Astrocyte of the spinal cord (primary cell): ENCODE measurements at places on chromosomes 3 and 15.

GRCh38 chr15:41930221-41930866, 36.5 kb upstream of the SPTBN5 start:
- DNase-seq, result peak; percentile 95

GRCh38 chr3:129445471-129445870, 5.4 kb downstream of the IFT122 start:
- no peak for DNase-seq

DNA sequence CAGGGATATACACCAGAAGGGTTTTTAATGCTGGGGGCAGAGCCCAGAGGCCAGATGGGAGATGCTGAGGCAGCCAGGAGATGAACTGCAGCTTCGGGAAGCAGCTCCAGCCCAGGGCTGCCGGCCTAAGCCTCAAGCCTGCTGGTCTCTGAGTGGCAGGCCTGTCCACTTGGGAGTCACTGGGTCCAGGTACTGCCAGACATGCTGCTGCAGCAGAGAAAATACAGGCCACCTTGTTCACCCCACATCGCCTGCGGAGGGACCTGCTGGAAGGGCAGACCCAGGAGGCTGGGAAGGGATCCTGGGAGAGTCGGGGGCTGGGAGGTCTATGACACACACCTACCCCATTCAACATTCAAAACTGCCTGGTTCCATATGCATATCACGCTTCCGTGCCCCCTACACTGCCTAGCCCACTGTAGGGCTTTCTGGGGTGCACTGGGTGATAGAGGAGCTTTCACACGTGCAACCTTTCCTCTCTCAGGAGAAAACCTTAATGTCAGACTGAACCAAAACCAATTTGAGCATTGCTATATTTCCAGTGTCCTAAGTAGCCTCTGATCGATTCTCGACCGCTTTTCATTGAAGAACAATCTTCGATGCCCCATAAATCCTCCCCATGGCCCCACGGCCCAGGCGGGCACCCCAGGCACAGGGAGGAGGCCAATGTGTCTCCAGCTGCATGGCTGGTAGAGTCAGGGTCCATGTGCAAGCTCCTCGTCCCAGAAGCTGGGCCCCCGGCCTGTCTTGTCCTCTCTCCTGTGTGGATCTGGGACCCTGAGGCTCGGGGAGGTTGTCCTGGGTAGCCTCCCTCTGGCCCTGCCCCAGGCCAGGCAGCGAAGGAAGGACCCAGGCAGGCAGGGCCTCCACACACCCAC, 147.4 kb downstream of the ATP10A start:
- DNase-seq, result no peak

DNA sequence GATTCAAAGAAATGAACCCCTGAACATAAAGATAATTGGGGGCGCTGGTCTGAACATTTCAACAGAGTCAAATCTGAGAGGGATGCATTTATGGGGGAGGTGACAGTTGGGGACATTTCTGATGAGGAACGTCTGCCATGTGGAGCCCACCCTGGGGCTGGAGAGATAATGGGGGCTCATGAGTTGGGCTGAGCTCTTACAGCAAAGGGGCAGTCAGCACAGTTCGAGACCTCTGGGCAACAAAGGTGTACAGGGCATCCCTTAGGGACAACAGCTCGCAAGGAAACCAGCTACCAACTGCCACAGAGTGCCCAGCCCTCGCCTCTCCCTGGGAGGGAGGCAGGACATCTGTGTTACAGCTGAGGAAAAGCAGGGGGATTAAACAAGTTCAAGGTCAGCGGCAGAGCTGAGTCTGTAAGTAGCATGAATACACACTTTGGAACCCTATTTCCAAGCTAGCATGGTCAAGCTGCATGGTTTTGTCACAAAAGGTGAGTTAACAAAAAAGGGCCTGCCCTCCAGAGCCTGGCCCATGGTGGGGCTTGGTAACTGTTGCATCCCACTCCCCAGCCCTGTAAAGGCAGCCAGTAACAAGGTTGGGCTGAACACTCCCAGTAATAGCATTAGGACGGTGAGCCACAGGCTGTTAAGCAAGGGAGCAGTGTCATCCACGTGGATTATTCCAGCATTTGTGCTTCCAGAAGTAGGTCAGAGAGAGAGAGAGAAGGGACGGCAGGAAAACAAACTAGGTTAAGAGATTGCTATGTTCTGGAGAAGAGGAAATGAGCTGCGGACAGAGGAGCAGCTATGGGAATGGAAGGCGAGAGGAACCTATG, 4.3 kb downstream of the GNB5 start:
- DNase-seq, result no peak

DNA sequence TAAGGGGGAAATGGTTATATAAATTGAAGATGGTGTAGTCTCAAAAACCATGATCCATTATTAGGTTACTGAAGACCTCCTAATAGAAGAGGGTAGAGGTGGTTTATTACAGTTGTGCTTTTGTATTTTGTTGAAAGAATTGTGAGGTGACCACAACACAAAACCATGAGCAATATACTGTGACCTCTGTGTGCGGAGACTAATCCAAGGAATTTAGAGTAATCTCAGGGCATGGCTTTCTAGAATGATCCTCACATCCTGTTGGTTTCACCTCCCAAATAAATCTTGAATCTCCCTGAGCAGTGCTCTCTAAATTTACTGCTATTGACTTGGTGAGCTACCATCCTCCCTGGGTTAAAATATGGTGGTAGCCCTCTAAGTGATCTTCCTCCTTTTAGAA, 52.3 kb downstream of the PTPRG start:
- no peak for DNase-seq

GRCh38 chr3:61158216-61158615, 93.0 kb downstream of the FHIT start:
- no peak for DNase-seq

- no peak for DNase-seq
These were observed 10.0 kb upstream of the USP3 start for GRCh38 chr15:63494408-63494807.

GRCh38 chr3:39168156-39168780, 14.9 kb upstream of the CSRNP1 start:
- no peak for DNase-seq

GRCh38 chr3:183844606-183845005, 19.2 kb upstream of the MAP6D1 start:
- DNase-seq, result peak; percentile 75

DNA sequence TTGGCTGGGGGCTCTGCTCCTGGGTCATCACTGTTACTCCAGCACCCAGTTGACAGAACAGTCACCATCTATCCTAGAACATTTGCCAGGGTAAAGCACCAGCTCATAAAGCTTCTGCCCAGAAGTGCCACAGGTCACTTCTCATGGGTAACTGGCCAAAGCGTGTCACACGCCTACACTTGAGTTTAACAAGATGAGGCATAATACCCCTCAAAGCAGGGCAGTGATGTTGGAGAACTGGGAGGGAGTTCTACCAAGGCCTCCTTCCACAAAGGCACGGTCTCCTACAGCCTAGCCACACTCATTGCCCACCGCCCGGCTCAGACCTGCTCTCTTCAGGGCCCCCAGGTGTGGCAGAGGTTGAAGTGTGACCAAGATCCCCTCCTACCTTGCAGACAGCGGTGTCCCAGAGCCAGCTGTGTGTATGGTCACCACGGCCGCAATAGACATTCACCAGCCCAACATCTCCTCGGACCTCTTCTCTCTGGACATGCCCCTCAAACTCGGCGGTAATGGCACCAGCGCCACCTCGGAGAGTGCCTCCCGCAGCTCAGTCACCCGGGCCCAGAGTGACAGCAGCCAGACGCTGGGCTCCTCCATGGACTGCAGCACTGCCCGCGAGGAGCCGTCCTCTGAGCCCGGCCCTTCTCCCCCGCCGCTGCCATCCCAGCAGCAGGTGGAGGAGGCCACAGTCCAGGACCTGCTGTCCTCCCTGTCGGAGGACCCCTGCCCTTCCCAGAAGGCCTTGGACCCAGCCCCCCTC, 107.7 kb downstream of the ETFA start:
- no peak for DNase-seq

DNA sequence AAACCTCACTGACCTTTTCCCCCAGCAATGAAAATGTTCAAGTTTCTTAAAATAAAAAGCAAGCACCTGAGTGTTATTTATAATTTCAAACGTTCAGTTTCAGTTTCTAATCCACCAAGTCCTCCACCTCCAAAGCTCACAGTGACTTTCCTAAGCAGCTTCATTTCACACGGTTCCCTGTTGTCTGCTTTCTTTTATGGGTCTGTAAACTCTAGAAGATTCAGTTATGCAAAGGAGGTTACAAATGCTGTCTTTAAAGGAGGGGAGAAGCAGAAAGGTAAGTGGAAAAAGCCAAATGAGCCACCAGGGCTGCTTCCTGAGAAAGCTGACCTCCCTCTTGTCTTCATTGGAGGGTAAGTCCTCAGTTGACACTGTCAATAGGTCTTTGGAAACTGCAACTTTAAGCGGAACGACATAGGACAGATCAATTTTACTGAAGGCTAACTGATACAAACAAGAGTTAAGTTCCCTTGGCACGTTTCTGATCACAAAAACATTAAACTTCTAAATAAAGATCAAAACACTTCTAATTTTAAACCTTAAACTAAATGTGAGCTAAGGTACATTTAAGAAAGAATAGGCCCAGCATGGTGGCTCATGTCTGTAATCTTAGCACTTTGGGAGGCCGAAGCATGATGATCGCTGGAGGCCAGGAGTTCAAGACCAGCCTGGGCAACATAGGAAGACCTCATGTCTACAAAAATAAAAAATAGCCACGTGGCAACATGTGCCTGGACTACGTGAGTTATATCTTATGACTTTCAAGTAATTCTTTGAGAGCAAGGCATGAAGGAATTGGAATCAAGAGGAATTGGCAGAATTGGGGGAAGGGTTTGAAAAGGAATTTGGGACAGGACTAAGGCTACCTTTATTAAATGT, 151.9 kb upstream of the UBE2E1 start:
- no peak for DNase-seq

DNA sequence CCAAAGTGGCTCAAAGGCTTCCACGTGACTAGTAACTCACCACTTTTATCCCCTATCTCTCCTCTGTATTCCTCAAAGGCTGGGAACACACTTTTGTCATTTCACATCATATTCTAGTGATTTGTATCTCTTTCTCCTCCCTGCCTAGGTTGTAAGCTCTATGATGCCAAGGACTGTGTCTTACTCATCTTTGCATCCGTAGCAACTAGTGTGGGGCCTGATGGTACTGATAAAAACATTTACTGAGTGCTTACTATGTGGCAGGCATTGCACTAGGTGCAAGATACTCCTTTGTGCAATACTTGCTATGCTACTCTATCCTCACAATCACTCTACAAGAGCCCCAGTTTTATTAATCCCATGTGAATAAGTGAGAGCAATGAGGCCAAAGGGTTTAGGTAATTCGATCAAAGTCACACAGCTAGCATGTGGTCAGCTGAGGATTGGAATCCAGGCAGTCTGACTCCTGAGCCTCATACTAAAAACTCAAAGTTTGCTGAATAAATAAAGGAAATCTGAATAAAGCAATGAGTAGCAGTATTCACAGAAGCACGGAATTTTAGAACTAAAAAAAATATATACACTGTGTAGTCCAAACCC, 342.6 kb upstream of the ICE2 start:
- no peak for DNase-seq

DNA sequence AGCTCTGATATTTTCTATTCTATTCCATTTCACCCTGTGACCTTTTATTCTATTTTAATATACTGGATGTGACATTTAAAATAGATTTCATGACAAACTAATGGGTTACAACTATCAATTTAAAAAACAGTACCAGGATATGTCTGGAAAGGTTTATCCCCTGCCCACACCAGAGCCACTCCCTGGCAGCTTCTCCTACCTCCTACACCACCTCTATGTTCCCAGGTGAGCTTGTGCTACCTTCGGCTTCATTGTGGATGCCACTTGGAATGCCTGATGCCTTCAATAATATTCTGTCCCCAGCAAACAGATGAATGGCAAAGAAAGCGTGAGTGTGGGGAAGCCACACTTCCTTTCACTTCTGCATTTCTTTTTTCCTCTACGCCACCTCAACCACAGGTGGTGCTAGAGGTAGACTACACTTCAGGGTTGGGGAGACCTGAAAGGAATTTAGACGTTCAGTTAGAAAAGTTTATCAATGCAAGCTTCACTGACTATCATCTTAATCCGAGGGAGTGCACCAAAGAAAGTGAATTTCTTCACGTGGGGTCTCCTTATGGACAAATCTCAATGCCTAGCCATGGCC, 213.0 kb downstream of the SSR3 start:
- no peak for DNase-seq

DNA sequence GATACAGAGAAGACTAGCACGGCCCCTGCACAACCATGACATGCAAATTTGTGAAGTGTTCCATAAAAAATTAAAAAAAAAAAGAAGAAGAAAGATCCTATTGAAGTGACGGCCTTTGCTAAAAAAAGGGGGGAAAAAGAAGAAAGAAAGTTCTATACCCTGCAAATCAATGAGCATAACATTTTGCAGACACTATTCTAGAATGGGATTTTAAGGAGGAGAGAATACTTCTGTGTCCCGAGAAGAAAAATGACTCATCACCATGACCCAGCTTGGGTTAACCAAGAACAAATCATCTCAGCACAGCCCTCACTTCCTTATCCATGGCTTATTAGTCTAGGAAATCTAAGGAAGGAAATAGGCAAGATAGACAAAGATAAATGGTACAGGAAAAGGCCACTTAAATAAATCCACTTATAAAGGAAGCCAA, 7.4 kb upstream of the SH3BP5 start:
- peak; percentile 63 for DNase-seq

- DNase-seq, result peak; percentile 73
These were observed 2.0 kb upstream of the HYAL2 start for GRCh38 chr3:50324351-50325112.

DNA sequence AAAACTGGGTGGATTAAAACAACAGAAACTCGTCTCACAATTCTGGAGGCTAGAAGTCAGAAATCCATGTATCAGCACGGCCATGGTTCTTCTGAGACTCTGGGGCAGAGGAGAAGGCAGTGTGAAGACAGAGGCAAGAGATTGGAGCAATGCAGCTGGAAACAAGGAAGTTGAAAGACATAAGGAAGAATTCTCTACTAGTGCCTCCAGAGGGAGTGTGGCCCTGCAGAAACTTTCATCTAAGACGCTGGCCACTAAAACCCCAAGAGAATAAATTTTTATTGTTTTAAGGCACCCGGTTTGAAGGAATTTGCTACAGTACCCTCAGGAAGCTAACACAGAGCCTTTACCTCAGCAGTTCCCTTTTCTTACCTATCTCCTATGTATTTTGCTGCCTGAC, 1012.2 kb upstream of the CADM2 start:
- peak; percentile 9 for DNase-seq

DNA sequence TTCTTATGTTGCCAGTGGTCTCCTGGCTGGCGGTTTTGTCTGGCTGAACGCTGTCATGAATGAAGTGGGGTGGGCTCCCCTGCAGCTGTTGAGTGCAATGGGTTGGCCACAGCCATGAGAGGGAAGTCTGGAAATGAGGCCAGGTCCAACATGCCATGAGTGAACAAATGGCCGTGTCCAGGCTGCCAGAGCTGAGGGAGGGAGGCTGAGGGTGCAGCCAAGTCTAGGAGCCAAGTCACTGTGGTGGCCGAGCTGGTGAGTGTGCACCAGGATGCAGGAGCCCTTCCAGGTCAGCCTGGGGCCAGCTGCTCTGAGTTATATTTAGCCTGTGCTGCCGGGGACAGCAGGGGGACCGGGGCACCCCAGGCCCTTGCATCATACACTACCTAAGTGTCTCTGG, 24.7 kb upstream of the PRR23E start:
- no peak for DNase-seq
